ENCODE measurements at places on chromosomes 7 and 10.

GRCh38 chr10:4807761-4808507, 18.1 kb upstream of the AKR1E2 start:
- DNase-seq: no peak

GRCh38 chr7:67588631-67589030, 592.0 kb downstream of the TYW1 start:
- no peak for DNase-seq

DNA sequence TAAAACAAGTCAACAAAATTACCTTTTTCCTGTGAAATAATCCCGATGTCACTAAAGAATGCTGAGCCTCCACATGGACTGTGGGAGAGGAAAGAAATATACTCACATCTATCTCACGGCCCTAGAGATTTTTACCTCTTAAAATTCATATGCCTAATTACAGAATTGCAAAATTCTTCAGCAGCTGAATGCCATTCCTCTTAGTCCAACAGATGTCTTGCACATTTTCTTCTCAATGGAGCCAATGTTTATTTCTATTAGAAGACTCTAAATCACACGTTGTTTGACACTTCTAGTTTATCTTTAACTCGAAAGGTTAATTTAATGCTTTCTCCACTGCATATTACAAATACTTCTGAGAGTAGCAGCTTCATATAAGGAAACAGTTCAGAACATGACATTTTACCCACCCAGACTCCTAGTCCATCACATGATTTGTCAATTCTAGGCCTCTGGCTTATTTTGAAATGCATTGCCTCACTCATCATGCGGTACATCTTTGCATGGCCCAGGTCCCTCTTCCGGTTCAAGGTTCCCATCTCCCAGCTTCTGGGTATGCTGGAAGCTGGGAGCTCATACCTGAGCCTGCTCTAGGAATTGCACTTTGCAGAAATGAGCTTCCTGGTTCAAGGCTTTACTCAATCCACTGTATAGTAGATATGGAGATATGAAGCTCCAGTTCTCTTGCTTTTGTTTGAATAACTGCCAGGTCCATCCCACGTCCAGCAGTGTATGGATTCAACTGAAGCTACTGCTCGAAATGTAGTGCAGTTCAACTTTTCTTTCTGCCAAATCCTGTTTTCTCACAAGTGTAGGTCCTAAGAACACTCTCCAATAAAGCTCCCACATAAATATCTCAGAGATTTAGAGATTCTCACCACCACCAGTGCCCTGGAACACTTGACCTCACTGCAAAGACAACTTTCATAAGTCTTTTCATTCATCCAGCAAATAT, 306.2 kb downstream of the GPR37 start:
- no peak for DNase-seq

DNA sequence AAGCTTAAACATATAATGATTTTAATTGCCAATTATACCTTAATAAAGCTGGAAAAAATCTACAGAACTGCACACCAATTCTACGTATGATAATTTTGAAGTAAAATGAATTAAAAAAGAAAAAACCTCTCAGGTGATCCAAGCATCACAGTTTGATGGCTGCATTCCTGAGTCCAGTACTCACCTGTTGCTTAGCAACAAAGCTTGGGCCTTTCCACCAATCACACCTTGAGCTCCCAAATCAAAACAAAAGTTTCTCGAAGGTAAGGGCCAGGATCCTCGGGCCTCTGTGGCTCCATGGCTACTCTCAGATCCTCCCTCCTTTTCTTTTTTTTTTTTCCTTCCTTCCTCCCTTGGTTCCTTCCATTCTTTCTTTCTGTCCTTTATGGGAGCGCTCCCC, 137.2 kb upstream of the PCBD1 start:
- DNase-seq: no peak

GRCh38 chr7:40186586-40186985, 51.8 kb downstream of the SUGCT start:
- no peak for DNase-seq

- no peak for DNase-seq
Observed at GRCh38 chr10:102665904-102666509, 21.7 kb downstream of the TRIM8 start.

DNA sequence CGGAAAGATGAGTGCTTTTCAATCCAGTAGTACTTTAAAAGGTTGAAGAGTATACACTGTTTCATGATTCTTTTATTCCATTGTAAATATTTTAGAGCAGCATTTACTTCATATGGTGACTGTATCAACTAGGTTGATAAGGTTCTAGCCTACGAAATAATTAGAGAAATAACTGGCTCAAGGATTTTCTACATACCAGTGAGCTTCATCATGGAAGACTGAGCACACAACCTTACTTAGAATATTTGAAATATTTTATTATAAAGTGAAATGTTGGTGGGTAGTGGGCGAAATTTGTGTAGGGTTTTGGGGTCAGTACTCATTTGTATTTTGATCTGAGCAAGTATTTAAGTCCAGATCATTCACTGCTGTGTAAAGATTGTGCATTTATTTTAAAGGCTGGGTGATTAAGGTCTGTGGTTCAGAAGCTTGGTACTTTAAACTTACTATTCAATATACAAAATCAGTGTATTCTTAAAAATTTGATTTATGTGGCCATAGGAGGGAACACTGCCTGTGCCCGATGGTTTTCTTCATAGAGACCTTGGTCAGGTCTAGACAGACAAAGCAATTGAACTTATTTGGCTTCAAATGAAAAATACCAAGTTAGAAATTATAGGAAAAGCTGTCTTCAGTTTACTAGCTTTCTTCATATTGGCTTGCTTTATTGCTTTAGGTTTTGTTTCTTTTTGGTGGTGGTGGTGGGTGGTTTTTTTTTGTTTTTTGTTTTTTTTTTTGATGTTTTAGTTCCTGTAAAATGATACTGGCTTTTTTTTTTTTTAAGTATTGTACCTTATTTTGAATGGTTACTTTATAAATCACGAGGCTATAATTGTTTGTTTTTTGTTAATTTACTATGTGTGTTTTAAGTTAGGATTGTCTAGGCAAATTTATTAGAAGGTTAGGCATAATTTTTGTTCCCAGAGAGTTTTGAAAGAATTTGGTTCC, 3.0 kb downstream of the KMT2E start:
- no peak for DNase-seq

DNA sequence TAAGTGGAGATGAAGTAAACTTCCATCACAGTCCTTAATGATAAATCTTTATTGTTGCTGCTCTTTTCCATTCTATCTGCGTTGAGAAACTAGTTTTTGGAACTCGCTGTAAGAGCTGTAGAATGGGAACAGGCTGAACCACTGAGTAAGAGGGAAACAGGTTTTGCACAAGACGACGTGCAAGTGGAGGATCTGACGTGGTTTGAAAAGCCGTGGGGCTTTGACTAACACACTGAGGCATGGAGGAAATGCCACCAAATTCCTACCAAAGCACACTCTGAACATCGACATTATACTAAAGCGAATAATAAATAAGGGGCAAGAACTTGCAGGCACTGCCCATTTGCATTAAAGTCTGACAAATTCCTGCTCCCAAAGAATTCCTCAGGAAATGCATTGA, 160.6 kb downstream of the KLF6 start:
- no peak for DNase-seq

DNA sequence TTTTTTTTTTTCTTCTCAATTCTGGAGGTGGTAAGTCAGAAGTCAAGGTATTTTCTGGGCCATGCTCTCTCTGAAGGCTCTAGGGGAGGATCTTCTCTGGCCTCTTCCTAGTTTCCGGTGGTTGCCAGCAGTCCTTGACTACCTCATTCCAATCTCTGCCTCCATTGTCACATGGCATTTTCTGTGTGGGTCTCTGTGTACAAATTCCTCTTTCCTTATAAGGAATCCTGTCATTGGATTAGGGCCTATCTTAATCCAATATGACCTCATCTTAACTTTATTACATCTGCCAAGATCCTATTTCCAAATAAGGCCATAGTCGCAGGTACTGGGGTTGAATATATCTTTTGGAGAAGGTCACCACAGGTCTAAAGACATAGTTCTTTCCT, 129.3 kb upstream of the PRR15 start:
- DNase-seq: no peak

DNA sequence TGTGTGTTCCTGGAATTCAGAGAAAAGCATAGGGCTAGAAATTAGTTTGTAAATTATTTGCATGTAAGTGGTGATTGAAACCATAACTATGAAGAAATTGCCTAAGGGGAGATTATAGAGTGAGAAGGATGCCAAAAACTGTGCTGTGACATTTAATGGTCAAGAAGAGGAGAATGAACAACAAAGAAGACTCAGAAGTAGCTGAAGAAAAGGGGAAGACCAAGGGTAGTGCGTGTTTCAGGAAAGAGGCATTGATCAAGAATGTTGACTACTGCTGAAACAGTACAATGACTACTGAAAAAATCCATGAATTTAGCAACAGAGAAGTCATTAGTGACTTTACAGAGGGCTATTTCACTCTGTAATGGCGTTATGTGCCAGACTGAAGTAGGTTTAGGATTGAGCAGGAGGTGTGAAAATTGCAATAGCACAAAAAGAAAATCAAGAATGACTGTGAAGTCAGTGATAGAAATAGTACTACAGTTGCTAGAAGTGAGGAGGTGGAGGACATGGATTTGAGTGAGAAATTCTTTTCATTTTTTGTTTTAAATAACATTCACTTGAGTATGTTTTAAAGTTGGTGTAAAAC, 28.9 kb upstream of the SAMD9L start:
- DNase-seq: no peak

- peak; percentile 32 for DNase-seq
Observed at GRCh38 chr7:133139350-133139749, 57.5 kb upstream of the CHCHD3 start.

DNA sequence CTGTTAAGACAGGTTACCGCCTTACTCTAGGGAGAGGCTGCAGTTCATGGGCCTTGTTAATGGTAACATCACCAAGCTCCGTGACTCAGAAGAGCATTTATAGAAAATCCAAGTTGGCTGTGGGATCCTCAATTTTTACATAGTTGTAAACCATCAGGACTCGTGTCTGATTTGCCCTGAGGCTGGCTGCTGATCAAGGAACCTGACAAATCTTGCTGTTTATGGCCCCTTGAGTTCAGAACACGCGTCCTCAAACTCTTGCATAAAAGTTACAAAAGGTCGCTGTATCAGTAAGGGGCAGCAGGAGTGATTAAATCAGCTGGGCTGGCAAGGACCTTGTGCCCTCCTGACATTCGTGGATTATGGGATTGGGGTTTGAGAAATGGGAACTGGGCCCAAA, 4.6 kb downstream of the SLC13A4 start:
- no peak for DNase-seq

DNA sequence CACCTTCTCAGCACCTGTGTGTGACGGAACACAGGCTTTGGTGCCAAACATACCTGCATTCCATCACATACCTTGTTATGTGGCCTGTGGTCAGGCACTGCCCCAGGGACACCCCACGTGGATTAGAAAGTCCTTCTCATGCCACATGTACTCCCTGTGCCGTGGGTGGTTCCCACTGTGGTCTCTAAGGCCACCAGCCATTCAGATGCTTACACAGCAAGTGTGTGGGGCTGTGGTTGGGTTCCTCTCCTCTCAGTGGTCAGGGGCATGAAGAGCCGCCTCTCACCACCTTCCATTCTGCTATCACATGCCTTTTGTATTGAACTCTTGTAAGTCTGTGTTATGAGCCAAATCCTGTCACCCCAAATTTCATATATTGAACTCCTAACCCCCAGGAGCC, 85.1 kb upstream of the IGFBP3 start:
- no peak for DNase-seq

DNA sequence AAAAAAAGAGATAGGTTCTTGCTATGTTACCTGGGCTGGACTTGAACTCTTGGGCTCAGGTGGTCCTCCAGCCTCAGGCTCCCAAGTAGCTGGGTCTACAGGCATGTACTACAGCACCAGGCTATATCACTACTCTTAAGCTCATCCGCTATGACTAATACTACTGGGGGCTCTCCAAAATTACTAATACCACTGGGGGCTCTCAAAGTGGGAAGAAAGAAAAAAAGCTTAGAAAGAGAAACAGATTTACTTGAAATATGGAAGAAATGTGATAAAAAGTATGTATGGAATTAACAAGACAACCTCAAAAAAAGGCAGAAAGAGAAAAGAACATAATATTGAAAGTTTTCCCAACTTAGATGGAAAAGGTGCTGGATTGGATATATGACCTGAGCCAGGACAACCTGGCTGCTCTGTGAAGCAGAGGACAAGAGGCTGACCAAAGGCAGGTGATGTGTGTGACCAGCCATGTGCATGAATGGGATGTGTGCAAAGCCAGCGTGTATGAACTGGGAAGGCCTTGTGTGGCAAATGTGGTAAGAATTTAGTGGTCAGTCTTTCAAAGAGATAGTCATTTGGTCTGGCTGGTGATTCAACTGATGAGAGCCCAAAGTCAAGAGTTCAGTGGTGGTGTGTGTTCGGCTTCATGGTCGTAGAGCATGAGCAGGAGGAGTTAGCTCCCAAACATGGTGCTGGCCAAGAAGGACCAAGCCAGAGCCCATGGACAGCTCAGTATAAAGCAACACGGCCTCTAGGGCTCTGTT, 232.4 kb upstream of the KLF14 start:
- DNase-seq: no peak

- DNase-seq: no peak
Observed at GRCh38 chr10:119059557-119059956, 21.1 kb downstream of the EIF3A start.

DNA sequence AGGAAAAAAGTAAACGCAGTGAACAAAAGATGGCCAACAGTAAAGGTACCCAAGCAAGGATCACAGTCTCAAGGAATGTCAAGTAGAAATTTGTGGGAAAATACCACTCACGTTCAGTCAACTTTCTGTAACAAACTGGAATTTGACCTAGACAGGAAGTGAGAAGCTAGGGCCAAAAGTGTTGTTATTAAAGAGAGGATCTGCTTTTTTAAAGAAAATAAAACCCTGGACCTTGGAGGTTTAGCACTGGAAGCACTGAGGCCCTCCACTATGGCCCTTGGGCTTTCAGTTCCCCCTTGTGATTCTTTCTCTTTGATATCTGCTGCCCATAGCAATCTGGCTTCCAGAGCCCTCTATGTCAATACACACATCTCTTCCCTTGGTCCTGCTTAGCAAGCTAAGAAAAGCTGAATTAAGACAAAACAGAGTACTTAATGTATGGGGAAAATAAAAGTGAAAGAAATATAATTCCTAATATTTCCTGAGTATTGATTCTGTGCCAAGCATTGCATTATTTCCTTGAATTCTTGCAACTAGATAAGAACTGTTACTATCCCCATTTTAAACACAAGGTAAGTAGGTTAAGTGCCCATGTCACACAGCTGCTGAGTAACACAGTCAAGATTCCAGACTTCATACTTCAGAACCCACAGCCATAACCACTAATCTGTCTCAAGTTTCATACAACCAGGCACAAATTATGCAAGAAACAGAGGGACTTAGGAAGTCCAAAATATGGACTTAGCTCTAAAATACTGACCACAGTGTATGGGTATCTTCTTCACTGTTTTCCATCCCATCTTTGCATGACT, 2.6 kb upstream of the ZNF438 start:
- DNase-seq: no peak

- no peak for DNase-seq
Observed at GRCh38 chr7:121211253-121211652, 117.5 kb upstream of the WNT16 start.

GRCh38 chr7:107543338-107543993, 20.3 kb downstream of the COG5 start:
- DNase-seq: no peak

Data from left hindlimb (tissue), 1 donor.